Foreskin keratinocyte (primary cell): ENCODE measurements at places on chromosomes 12 and 14. TPM values are rescaled to one million over a fixed set of nuclear protein-coding genes. Genes with fewer than 3 reads are reported as not detected.

The SLC11A2 gene
- 22.9 and 25.3 TPM in 2 replicates for total RNA-seq

The LRTM2 gene
- total RNA-seq = not detected in 2 replicates

The SLCO1B1 gene
- not detected in 2 replicates for total RNA-seq

The RHOJ gene
- 0.07 TPM in 1 of 2 replicates, not detected in the other for total RNA-seq

The KCNJ8 gene
- not detected in 2 replicates for total RNA-seq

GRCh38 chr14:24483604-24484252, 24.3 kb downstream of the CMA1 start:
- no peak for DNase-seq

GRCh38 chr14:32985866-32986265, 47.2 kb downstream of the NPAS3 start:
- no peak for DNase-seq

GRCh38 chr14:39369029-39369428, 63.2 kb downstream of the FBXO33 start:
- no peak for DNase-seq

GRCh38 chr12:3307389-3307788, 183.6 kb upstream of the PRMT8 start:
- DNase-seq = no peak

DNA sequence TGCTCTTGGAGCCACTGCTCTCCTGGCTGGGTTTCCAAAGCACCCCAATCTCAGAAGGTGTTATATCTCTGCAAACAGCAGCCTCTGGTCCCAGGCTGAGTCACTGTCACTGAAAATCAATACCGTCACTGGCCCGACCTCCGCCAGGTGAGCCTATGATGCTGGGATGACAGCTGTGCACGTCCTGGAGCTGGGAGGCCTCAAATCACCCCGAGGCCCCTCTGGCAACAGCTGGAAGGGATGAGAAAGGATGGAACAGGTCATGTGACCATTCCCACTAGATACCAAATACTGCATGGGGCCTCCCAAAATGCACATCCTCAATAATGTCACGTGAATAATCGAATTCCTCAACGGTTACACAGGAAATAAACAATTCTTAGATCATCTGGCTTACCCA, 190.8 kb downstream of the TTC7B start:
- DNase-seq = peak; percentile 14

GRCh38 chr14:58272588-58273372, 25.6 kb upstream of the ARID4A start:
- DNase-seq = no peak

GRCh38 chr14:22737052-22737451, 29.4 kb upstream of the OXA1L start:
- no peak for DNase-seq

GRCh38 chr12:55702861-55703260, 4.8 kb downstream of the ITGA7 start:
- DNase-seq = no peak

DNA sequence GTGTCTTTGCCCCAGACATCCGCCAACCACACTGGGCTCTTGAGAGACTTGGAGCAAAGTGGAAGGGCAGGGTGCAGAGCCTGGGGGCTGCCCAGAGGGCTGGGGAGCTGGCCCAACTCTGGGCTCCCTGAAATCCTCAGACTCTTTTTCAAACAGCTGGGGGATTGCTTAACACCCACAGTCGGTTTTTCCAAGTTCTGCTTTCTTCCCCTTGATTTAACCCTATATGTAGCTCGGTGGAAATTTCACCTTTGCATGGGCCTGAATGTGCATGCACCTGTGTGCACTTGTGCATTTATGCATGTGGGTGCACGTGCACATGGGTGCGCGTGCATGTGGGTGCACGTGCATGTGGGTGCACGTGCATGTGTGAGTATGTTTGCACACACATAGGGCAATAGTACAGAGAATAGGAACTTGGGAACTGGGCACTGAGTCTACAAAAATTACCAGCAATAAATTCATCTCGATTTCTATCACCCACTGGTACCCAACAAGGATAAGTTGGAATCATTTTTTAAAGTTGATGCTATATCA, 52.3 kb upstream of the RFLNA start:
- no peak for DNase-seq

GRCh38 chr12:18054925-18055619, 34.9 kb downstream of the RERGL start:
- no peak for DNase-seq

GRCh38 chr12:51937926-51938325, 13.6 kb upstream of the ACVR1B start:
- DNase-seq = no peak

GRCh38 chr14:34398024-34398423, 64.0 kb downstream of the SPTSSA start:
- DNase-seq = no peak

- DNase-seq = no peak
These were observed 18.1 kb downstream of the TBC1D15 start for GRCh38 chr12:71857657-71858056.

DNA sequence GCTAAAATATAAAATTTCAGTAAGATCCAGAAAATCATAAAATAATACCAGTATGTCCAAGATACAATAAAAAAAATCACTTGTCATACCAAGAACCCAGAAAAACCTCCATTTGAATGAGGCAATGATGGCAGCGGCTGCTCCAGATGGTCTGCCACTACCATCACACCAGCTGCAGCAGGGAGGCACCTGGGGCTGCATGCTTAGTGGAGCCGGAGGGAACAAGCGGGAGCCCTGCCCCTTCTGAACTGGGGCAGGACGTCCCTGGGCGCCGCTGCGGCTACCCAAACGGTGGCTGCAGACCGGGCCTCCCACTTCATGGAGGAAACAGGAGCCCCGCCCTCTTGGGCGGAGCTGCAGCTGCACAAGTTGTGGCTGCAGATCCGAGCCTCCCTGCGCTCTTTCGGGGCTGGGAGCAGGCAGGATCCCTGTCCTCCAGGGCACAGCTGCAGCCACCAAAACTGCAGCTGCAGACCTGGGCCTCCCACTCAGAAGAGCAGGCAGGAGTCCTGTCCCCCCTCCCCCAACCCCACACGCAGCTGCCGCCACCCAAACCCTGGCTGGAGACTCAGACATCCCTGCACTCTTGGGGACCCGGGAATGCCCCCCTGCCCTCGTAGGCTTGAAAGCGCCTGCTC, 36.1 kb upstream of the OR5AU1 start:
- DNase-seq = no peak

DNA sequence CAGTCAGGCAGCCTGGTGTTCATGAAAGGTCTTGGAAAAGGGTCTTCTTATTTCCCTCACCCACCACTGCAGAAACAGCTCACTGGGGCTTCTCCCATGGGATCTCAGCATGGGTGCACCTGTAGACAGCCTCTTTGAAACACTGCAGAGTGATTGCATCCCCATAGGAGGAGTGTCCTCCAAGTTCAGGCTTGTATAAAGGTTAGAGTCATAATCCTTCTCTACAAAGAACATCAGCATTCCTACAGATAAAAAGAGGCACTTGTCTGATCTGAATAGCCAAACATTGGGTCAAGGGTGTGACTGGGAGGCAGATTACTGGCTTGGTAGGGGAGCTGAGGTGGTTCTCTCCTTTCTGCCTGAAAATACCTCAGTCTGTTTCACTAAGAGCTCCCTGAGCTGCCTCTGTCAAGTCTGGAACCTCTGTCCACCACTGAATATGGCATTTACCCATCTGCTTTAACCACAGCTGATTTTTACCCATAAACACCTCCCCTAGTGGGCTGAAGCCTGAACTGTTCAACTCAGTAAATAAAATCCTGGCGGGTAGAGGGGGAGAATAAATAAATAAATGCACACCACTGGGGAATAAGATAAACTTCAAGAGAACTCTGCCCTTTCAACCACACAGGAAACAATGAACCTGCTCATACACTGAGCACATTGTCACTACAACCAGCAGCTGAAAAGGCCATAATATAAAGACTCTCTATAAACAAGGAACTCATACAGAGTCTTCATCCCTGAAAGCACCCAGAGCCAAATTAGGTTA, 120.7 kb upstream of the SCAF11 start:
- DNase-seq = peak; percentile 64

- DNase-seq = no peak
These were observed 1112.7 kb downstream of the LRFN5 start for GRCh38 chr14:42719391-42719790.

GRCh38 chr14:28138341-28138740, 628.2 kb upstream of the FOXG1 start:
- DNase-seq = no peak

GRCh38 chr12:30100741-30101140, 317.0 kb upstream of the TMTC1 start:
- no peak for DNase-seq

DNA sequence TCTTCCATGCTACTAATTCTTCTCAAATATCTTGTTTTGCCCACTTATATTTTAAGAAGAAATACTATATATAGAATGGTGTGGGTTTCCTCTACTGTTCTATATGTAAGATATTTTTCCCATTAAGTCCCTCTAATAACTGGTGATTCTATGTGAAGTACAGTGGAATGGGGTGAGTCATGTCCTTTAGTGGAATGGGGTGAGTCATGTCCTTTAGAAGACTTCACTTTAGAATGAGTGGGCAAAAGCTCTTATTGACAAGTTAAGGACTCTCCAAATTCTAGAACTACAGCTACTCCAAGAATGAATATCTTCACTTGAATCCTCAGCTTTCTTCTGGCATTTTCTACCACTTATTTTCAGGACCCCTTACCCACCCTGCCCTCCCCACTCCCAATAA, 349.9 kb downstream of the ETNK1 start:
- DNase-seq = peak; percentile 64
